ENCODE measurements at places on chromosomes 2 and 18. TPM values are rescaled to one million over a fixed set of nuclear protein-coding genes. Genes with fewer than 3 reads are reported as not detected.
A peak's percentile ranks its signal among the peaks of the same experiment; 100 is the strongest.

- H3K27me3 ChIP-seq: no peaks in the 10 kb centered on the region
- no peak overlapping the region for H3K27ac ChIP-seq
- DNase-seq: no peak
- no peak overlapping the region for H3K4me3 ChIP-seq
Measured at GRCh38 chr2:136207030-136207623, 89.2 kb upstream of the CXCR4 start.

GRCh38 chr18:75656563-75657247 is 229.2 kb upstream of the SMIM21 start:
- DNase-seq: no peak
- H3K4me1 ChIP-seq: peaks cover 17% of the 10 kb centered on the region
- H3K27ac ChIP-seq: no peak overlapping the region
- no peak overlapping the region for H3K4me3 ChIP-seq
- H3K27me3 ChIP-seq: no peaks in the 10 kb centered on the region

GRCh38 chr18:45081566-45082181 is 401.0 kb downstream of the SETBP1 start:
- no peak overlapping the region for H3K4me3 ChIP-seq
- H3K4me1 ChIP-seq: no peaks in the 10 kb centered on the region
- no peaks in the 10 kb centered on the region for H3K27me3 ChIP-seq
- H3K27ac ChIP-seq: no peak overlapping the region
- H3K36me3 ChIP-seq: no peaks in the 10 kb centered on the region

DNA sequence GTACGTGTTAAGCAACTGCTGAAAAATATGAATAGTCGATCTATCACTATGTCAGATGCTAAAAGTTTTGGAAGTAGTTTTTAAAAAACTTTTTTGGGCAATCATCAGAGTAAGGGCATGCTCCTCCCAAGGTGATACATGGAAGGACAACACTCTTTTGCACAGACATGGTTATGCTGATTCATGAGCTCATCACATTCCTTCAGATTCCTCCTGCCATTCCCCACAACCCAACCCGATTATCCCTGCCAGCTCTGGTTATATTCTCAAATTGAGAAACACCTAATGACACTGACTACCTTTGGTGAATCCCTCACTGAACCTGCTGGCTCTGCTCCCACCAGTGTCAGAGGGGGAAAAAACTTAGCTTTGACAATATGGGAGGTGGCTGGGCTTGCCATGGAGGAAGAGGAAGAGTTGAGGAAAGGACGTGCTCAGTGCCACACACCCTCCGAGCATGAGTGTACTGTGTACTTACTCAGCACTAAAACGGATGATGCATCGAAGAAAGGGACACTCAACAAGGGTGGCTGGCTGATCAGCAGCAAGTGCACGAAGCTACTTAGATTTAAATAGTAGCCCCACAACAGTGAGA is 83.9 kb upstream of the RNU4ATAC start:
- H3K27me3 ChIP-seq: no peaks in the 10 kb centered on the region
- no peak overlapping the region for H3K27ac ChIP-seq
- H3K4me1 ChIP-seq: no peaks in the 10 kb centered on the region
- no peak for DNase-seq
- H3K4me3 ChIP-seq: no peak overlapping the region

The DYNAP gene
- not detected for total RNA-seq

DNA sequence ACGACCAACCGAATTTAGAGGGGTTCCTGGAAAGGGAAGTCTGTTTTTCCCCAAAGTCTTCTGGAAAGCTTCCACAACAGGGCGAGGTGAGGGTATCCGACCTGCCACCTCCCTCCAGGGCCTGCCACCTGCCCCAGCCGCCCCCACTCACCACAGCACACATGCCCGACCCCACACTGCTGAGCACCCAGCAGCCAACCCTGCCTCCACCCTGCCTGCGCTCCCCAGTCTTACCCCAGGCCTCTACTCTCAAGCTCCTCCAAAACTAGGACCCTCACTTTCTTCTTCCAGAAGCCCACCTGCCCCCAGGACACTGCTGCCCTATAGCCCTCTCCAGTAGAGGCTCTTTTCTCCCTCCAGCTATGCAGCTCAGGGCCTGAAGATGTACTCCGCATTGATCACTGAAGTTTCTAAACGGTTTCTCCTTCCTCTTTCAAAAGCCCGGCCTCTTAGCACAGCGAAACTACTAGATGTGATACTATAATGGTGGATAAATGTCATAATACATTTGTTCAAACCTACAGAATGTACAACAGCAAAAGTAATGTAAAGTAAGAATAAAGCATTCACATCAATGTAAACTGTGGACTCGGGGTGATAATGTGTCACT is 128.8 kb upstream of the SLC1A4 start:
- no peaks in the 10 kb centered on the region for H3K27me3 ChIP-seq
- H3K36me3 ChIP-seq: no peaks in the 10 kb centered on the region
- no peak for DNase-seq
- peaks cover 28% of the 10 kb centered on the region for H3K4me1 ChIP-seq
- H3K27ac ChIP-seq: peak overlapping the region; percentile 94
- no peak overlapping the region for H3K4me3 ChIP-seq

DNA sequence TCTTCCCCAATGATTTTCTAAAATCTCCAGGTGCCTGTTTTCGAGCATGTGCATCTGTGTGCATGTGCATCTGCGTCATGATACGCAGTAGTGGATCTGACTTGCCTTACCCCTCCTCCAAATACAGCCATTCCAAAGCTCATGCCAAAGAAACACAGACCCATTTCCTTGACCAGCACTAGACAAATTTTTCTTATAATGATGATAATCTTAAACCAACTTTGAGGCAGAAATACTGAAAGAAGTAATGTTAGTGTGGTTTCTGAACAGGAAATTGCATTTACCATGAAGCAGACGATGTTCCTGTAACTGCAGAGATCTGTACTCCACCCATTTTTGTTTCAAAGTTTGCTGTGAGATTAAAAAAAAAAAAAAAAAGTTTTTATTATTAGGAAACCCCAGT is 25.6 kb downstream of the CYTIP start:
- H3K27me3 ChIP-seq: no peaks in the 10 kb centered on the region
- H3K4me1 ChIP-seq: peaks cover 8% of the 10 kb centered on the region
- no peak for DNase-seq
- H3K27ac ChIP-seq: no peak overlapping the region

- no peaks in the 10 kb centered on the region for H3K27me3 ChIP-seq
- H3K27ac ChIP-seq: no peak overlapping the region
- no peaks in the 10 kb centered on the region for H3K36me3 ChIP-seq
- H3K4me1 ChIP-seq: no peaks in the 10 kb centered on the region
- H3K4me3 ChIP-seq: no peak overlapping the region
- DNase-seq: no peak
Measured at GRCh38 chr18:68796936-68797690, 767 bp upstream of the CCDC102B start.

GRCh38 chr2:175941699-175942098 is 60.4 kb downstream of the LNPK start:
- no peaks in the 10 kb centered on the region for H3K4me1 ChIP-seq
- H3K27ac ChIP-seq: no peak overlapping the region
- no peak overlapping the region for H3K4me3 ChIP-seq

The TYMS gene
- 15.1 TPM for total RNA-seq

DNA sequence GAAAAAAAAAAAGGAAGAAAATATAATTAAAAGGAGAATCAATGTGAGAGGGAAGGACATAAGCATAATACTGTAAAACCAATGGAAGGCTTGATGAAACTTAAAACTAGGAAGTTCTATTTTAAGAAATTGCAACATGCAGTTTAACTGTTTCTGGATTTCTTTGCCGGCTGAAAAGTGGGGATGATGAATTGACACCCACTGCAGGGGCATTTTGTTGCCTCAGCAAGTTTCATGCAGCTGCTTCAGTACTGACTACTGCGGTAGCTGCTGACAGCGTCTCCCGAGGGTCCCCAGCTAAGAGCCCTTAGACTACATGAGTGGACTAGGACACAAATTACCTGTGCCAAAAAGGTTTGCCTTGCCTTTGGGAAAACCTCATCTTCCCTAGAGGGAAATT is 69.2 kb downstream of the B3GNT2 start:
- H3K27ac ChIP-seq: no peak overlapping the region
- no peak for DNase-seq
- no peak overlapping the region for H3K4me3 ChIP-seq

The CRYGD gene
- not detected for total RNA-seq

The TUBA4B gene
- total RNA-seq: 0.13 TPM

DNA sequence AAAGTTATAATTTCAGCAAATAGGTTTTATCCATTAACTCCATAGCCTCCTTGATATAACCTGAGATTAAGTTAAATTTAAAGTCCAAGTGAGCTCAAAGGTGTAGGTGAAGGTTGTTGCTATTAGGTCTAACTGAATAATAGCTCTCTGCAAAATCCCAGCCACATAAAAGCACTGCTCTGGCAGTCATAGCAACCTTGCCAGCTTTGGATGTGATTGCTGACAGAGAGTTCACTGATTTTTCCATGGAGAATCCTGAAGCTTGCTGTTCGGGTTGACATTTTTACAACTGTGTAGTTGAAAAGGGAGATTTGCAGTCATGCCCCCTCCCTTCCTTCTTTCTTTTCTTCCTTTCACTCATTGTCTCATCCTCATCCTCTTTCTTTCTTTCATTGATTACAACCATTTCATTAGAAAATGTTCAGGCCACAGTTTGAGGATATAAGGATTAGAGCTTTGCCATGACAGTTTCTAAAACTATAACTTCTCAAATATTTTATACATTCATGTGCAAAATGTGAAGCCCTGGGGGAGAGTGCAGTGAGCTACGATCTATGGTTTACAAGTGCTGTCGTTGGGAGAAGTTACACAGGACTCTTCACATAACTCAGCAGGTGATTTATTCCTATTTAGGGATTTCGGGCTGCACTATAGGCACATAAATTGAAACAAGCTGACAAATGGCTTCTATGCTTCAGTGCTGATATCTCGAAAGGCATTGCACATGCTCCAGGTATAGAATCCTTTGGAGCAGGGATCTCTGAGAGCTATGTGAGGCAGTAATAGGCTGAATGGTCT is 193.8 kb downstream of the LRRTM4 start:
- no peaks in the 10 kb centered on the region for H3K36me3 ChIP-seq
- DNase-seq: no peak
- H3K4me1 ChIP-seq: no peaks in the 10 kb centered on the region
- no peaks in the 10 kb centered on the region for H3K27me3 ChIP-seq
- no peak overlapping the region for H3K27ac ChIP-seq
- no peak overlapping the region for H3K4me3 ChIP-seq

GRCh38 chr2:52456561-52457377 is 1310.8 kb upstream of the CHAC2 start:
- peaks cover 9% of the 10 kb centered on the region for H3K4me1 ChIP-seq
- H3K36me3 ChIP-seq: no peaks in the 10 kb centered on the region
- DNase-seq: peak; percentile 8
- peak overlapping the region; percentile 8 for H3K27ac ChIP-seq

DNA sequence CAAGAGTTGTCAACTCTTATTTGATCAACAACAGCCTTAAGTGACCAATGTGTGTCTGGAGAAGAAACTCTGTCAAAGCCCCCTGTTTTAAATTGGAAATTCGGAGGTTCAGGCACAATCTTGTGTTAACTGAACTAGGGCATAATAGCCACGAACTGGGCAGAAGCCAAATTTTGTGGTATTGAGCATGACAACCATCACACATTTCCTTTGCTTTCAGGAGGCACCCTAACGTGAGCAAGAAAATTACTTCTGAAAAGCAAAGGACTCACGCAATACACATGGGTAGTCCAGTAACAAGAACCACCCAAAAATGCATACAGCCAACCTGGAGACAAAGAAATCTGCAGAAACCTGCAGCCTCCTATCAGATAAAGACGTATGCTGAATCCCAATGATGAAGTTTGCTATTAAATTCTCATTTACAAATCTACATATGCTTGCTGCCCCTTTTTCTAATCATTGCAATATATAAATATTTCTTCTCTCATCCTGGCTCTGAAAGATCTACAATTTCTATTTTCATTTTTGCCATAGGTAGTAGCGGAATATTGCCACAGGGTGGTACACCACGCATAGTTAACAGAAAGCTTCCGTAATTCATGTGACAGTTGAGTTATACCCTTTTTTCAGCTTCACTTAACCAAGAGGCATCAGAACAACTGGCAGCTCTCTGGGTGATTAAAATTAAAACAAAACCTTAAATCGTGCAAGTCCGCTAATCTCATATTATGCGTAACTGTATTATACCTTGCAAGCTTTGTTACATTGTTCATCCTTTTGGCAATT is 495.8 kb downstream of the NRXN1 start:
- no peaks in the 10 kb centered on the region for H3K4me1 ChIP-seq
- H3K27ac ChIP-seq: no peak overlapping the region
- DNase-seq: peak; percentile 56
- H3K36me3 ChIP-seq: no peaks in the 10 kb centered on the region
- H3K27me3 ChIP-seq: no peaks in the 10 kb centered on the region
- H3K4me3 ChIP-seq: no peak overlapping the region

The AOX1 gene
- 7.7 TPM for total RNA-seq

- no peak overlapping the region for H3K27ac ChIP-seq
Measured at GRCh38 chr2:197195518-197195917, 115.1 kb downstream of the ANKRD44 start.

The CAPG gene
- 108 TPM for total RNA-seq

GRCh38 chr2:7022492-7023385 is 105.5 kb downstream of the RNF144A start:
- H3K4me3 ChIP-seq: no peak overlapping the region
- H3K27ac ChIP-seq: no peak overlapping the region
- H3K36me3 ChIP-seq: no peaks in the 10 kb centered on the region
- DNase-seq: no peak
- peaks cover 18% of the 10 kb centered on the region for H3K4me1 ChIP-seq

DNA sequence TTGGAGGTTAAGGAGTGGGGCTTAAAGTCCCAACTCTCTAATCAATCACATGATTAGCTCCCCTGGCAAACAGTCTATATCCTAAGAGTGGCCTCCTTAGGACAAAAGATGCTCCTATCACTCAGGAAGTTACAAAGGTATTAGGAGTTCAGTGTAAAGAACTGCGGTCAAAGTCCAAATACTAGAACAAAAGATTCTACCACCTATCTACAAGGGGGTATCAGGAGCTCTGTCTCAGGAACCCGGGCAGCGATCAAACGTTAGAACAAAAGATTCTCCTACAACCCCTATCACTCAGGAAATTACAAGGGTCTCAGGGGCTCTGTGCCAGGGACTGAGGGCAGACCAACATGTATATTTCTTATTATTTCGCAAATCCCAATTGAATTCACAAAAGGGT is 58.0 kb downstream of the DTNB start:
- no peaks in the 10 kb centered on the region for H3K36me3 ChIP-seq
- no peak for DNase-seq
- peaks cover 20% of the 10 kb centered on the region for H3K4me1 ChIP-seq
- H3K27ac ChIP-seq: peak overlapping the region; percentile 59
- no peaks in the 10 kb centered on the region for H3K27me3 ChIP-seq
- no peak overlapping the region for H3K4me3 ChIP-seq

The DPYSL5 gene
- 0.48 TPM for total RNA-seq

GRCh38 chr2:208320686-208321085 is 54.6 kb downstream of the PIKFYVE start:
- H3K36me3 ChIP-seq: no peaks in the 10 kb centered on the region
- H3K4me1 ChIP-seq: no peaks in the 10 kb centered on the region
- no peaks in the 10 kb centered on the region for H3K27me3 ChIP-seq
- peak overlapping the region; percentile 38 for H3K27ac ChIP-seq

- no peak overlapping the region for H3K4me3 ChIP-seq
- H3K36me3 ChIP-seq: no peaks in the 10 kb centered on the region
- H3K27ac ChIP-seq: no peak overlapping the region
- DNase-seq: no peak
- no peaks in the 10 kb centered on the region for H3K27me3 ChIP-seq
Measured at GRCh38 chr2:120490091-120490798, 144.3 kb downstream of the INHBB start.

The TBR1 gene
- not detected for total RNA-seq

GRCh38 chr2:42245396-42245795 is 76.2 kb downstream of the EML4 start:
- no peaks in the 10 kb centered on the region for H3K27me3 ChIP-seq
- no peak for DNase-seq
- no peak overlapping the region for H3K27ac ChIP-seq
- peaks cover 9% of the 10 kb centered on the region for H3K4me1 ChIP-seq
- no peak overlapping the region for H3K4me3 ChIP-seq

Measured in hepatocyte (in vitro differentiated cells).